ENCODE measurements at places on chromosomes 16 and 17. TPM values are rescaled to one million over a fixed set of nuclear protein-coding genes. Genes with fewer than 3 reads are reported as not detected.
A peak's percentile ranks its signal among the peaks of the same experiment; 100 is the strongest.

GRCh38 chr17:10620823-10621222 is 36.3 kb downstream of the MYH3 start:
- no peaks in the 10 kb centered on the region for H3K27me3 ChIP-seq
- no peaks in the 10 kb centered on the region for H3K4me1 ChIP-seq
- H3K27ac ChIP-seq, result no peak overlapping the region
- no peaks in the 10 kb centered on the region for H3K36me3 ChIP-seq
- DNase-seq, result no peak

DNA sequence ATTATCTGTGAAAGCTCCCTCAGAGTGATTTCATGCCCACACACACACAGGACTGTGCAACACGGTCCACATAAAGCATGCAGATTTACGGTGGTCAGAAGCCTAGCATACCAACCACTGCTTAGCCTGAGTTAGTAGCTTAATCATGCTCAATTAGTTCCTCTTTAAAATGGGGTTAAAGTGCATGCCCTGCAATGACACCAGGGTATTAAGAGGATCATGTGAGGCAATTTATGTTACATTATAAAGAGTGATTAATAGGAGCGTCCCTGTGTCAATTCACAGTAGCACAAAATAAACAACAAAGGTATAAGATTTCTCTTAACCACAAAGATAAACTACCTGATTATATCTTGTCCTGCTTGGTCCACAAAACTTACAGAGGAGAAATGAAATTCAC is 39.8 kb downstream of the C17orf67 start:
- no peak overlapping the region for H3K4me3 ChIP-seq
- H3K27ac ChIP-seq, result no peak overlapping the region
- no peaks in the 10 kb centered on the region for H3K27me3 ChIP-seq

STAC2 gene
- 0.20 TPM for total RNA-seq

PLCD3 gene
- 45.7 TPM for total RNA-seq

DNA sequence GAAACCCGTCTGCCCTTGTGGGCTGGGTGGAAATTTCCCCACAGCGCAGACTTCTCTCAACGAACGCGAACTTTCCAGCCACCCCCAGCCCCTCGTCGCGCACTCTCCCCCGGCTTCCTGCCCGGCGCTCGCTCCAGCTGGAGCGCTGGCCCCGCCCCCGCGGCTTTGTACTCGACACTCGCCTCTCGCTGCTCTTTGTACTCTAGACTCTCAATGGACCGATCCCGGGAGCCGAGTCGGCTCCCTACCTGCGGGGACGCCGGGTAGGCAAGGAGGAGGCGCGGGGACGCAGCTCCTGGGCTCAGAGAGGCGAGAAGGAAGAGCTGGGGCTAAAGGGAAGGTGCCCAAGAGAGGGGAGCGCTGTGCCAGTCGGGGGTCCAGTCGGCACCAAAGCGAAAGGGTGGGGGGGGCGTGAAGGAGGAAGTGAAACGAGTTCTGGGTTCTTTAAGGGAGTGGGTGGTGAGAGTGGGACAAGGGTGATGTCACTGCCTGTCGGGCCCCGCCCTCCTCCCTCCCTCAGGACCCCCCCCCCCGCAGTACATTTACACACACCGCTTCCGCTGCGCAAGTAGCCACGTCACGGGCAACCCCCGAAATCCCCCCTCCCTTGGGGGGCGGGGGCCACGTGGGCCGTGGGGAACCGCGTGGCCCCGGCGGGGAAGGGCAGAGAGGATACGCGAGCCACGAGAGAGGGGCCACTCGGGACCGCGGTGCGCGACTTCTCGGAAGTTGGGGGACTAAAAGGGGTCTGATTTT is 9.7 kb downstream of the KDM6B start:
- peak; percentile 59 for DNase-seq
- peak overlapping the region; percentile 97 for H3K27ac ChIP-seq
- peak overlapping the region; percentile 63 for H3K4me3 ChIP-seq
- peaks cover 14% of the 10 kb centered on the region for H3K36me3 ChIP-seq
- no peaks in the 10 kb centered on the region for H3K27me3 ChIP-seq
- peaks cover 17% of the 10 kb centered on the region for H3K4me1 ChIP-seq

CACNG3 gene
- total RNA-seq, result not detected

GRCh38 chr17:83160443-83161297 is 81.3 kb downstream of the METRNL start:
- no peaks in the 10 kb centered on the region for H3K27me3 ChIP-seq
- no peaks in the 10 kb centered on the region for H3K36me3 ChIP-seq
- peaks cover 4% of the 10 kb centered on the region for H3K4me1 ChIP-seq
- H3K4me3 ChIP-seq, result no peak overlapping the region
- no peak for DNase-seq

GRCh38 chr17:43398724-43399595 is at the start of gene ARL4D:
Gene ARL4D (plus strand): TSS chr17:43398993. CDS start chr17:43399733, 740 bp downstream.
- H3K36me3 ChIP-seq, result no peaks in the 10 kb centered on the region
- peak within 1 kb of the TSS; percentile 71 for H3K4me3 ChIP-seq
- peak; percentile 92 for DNase-seq
- H3K4me1 ChIP-seq, result no peaks in the 10 kb centered on the region

DNA sequence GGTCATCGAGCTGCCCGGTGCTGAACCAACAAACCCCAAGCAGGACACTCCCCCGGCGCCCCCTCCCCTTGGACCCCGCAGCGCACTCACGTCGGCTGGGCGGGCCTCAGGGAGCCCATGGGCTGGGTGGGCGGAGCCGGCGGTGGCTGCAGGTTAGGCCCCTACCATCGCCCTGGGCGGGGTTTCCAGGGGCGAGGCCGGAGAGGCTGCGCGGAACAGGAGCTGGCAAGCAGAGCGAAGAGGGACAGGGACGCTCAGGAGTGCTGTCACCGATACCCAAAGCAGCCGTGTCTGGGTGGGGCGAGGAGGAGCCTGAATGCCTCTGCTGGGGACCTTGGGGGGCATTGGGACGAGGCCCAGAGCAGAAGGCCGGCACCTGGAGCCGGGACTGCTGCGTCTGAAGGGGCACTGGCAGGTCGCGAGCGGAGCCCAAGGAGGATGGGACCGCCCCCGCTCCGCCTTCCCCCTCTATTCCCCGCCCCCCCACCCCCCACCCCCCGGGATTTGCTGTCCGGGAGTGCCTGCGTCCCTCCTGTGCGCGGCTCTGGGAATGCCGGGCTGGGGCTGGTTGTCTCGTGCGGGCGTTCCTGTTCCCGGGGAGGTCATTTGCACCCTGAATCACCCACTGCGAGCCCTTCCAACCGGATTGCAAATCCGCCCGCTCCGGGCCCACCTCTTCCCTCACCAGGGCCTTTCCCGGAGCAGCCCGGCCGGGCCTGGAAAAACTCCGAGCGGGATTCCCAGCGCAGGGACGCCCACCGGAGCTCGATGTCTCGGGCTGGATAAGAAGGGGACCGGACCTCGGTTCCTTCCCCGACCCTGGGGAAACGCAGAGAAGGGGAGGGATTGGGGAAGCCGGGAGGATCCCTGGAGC is 902 bp downstream of the ARHGAP27 start:
- peaks cover 57% of the 10 kb centered on the region for H3K4me1 ChIP-seq
- H3K27me3 ChIP-seq, result peaks cover 53% of the 10 kb centered on the region
- peak overlapping the region; percentile 25 for H3K4me3 ChIP-seq
- no peaks in the 10 kb centered on the region for H3K36me3 ChIP-seq
- no peak for DNase-seq

DNA sequence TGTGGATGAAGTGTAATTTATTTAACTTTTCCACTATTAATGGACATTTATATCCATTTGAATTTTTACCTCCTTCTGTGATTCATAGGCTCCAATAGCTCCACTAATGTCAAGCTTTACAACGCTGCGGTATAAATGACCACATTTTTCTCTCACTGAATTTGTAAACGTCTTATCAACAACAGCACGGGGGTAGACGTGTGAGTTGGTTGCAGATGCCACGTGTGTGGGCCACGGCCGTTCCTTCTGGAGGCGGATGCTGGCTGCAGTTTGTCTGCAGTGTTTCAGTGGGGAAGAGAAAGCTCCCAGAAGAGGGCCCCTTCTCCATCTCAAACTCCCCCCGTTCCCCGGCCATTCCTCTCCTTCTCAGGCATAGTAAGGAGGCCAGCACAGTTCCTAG is 68.2 kb upstream of the XYLT1 start:
- no peaks in the 10 kb centered on the region for H3K4me1 ChIP-seq
- no peak overlapping the region for H3K4me3 ChIP-seq
- no peaks in the 10 kb centered on the region for H3K27me3 ChIP-seq
- no peak for DNase-seq

- H3K27ac ChIP-seq, result no peak overlapping the region
- peaks cover 17% of the 10 kb centered on the region for H3K27me3 ChIP-seq
- peaks cover 5% of the 10 kb centered on the region for H3K4me1 ChIP-seq
- peaks cover 6% of the 10 kb centered on the region for H3K36me3 ChIP-seq
- no peak for DNase-seq
- no peak overlapping the region for H3K4me3 ChIP-seq
Measured at GRCh38 chr17:31386542-31387075, 4.9 kb upstream of the RAB11FIP4 start.

GRCh38 chr16:13453938-13454553 is 465.9 kb upstream of the ERCC4 start:
- no peak overlapping the region for H3K27ac ChIP-seq
- H3K27me3 ChIP-seq, result no peaks in the 10 kb centered on the region
- H3K36me3 ChIP-seq, result no peaks in the 10 kb centered on the region
- no peak overlapping the region for H3K4me3 ChIP-seq
- DNase-seq, result no peak

- DNase-seq, result no peak
- H3K4me1 ChIP-seq, result peaks cover 8% of the 10 kb centered on the region
- H3K36me3 ChIP-seq, result no peaks in the 10 kb centered on the region
Measured at GRCh38 chr16:68362947-68363657, 52.3 kb downstream of the PRMT7 start.

- no peak for DNase-seq
- no peaks in the 10 kb centered on the region for H3K36me3 ChIP-seq
- H3K4me1 ChIP-seq, result no peaks in the 10 kb centered on the region
- no peak overlapping the region for H3K27ac ChIP-seq
Measured at GRCh38 chr17:48484256-48484655, 46.6 kb downstream of the HOXB1 start.

DNA sequence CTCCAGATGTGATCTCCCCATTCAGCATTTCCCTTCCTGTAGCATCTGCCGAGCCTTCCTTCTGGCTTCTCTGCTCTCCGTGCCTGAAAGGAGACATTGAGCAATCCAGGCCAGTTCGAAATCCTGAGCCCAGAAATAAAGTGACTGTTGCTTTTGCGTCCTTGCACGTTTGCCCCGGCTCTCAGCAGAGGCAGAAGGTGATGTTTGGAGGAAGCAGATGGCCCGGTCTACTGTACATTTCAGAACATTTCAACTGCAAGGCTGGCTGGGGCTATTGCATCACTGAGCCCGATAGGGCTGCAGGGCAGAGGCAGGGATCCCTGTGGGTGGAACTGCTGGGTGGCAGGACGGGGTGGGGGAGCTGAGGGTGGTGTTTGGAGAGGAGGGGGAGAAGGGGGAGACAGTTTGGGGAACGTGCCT is 29.4 kb downstream of the IRF8 start:
- no peaks in the 10 kb centered on the region for H3K4me1 ChIP-seq
- no peak overlapping the region for H3K4me3 ChIP-seq
- no peaks in the 10 kb centered on the region for H3K27me3 ChIP-seq
- no peaks in the 10 kb centered on the region for H3K36me3 ChIP-seq

DNA sequence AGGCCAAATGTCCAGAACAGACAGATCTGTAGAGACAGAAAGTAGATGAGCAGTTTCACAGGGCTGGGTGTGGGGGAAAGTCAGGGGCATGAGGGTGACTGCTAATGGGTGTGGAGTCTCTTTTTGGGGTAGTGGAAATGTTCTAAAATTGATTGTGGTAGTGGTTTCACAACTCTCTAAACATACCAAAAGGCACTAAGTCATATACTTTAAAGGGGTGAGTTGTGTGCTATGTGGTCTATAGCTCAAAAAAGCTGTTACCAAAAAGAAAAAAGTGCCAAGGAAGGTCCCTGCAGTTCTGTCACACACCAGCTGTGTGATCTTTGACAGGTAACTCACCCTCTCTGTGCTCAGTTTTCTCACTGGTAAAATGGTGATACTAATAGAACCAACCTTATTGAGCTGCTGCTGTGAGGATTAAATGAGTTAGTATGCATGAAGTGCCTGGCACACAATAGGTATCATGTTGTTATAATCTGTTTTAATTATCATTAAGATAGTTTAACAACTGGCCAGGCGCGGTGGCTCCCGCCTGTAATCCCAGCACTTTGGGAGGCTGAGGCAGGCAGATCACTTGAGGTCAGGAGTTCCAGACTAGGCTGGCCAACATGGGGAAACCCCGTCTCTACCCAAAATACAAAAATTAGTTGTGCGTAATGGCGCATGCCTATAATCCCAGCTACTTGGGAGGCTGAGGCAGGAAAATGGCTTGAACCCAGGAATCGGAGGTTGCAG is 10.3 kb downstream of the ITGAX start:
- H3K4me1 ChIP-seq, result no peaks in the 10 kb centered on the region
- H3K27me3 ChIP-seq, result no peaks in the 10 kb centered on the region
- no peak for DNase-seq
- no peak overlapping the region for H3K4me3 ChIP-seq
- no peaks in the 10 kb centered on the region for H3K36me3 ChIP-seq

CLEC10A gene
- total RNA-seq, result 9.0 TPM

GRCh38 chr16:17499223-17499902 is 28.6 kb upstream of the XYLT1 start:
- H3K36me3 ChIP-seq, result no peaks in the 10 kb centered on the region
- H3K27ac ChIP-seq, result no peak overlapping the region
- H3K4me3 ChIP-seq, result no peak overlapping the region
- H3K27me3 ChIP-seq, result no peaks in the 10 kb centered on the region
- DNase-seq, result no peak
- H3K4me1 ChIP-seq, result no peaks in the 10 kb centered on the region

DNA sequence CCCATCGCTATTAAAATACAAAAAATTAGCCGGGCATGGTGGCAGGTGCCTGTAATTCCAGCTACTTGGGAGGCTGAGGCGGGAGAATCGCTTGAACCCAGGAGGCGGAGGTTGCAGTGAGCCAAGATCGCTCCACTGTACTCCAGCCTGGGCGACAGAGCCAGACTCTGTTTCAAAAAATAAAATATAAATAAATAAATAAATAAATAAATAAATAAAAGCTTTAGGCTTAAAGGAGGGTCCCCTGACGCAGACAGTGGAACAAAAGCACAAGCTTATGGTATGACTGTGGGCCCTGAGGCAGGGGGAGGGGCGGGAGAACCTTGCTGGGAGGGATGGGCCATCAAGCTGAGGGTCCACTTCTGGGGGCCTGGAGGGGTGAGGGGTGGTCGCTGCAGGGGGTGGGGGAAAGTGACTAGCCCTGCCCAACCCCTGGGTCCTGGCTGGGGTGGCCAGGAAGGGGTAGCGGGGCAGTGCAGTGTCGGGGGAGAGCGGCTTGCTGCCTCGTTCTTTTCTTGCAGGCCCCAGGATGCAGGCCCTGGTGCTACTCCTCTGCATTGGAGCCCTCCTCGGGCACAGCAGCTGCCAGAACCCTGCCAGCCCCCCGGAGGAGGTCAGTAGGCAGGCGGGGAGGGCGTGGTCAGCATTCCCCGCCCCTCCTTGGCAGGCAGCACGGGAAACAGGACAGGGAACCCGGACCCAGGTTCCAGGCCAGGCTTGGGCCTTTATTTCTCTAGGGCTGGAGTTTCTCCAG is 4.7 kb downstream of the SERPINF1 start:
- H3K4me3 ChIP-seq, result no peak overlapping the region
- peaks cover 31% of the 10 kb centered on the region for H3K36me3 ChIP-seq

KRT12 gene
- total RNA-seq, result not detected

KRT25 gene
- total RNA-seq, result 0.39 TPM

BICDL2 gene
- not detected for total RNA-seq

KCNH6 gene
- total RNA-seq, result not detected

GRCh38 chr16:54174201-54174600 is 112.4 kb downstream of the IRX3 start:
- H3K27me3 ChIP-seq, result no peaks in the 10 kb centered on the region
- H3K4me3 ChIP-seq, result no peak overlapping the region
- H3K4me1 ChIP-seq, result no peaks in the 10 kb centered on the region
- H3K36me3 ChIP-seq, result no peaks in the 10 kb centered on the region
- no peak overlapping the region for H3K27ac ChIP-seq
- no peak for DNase-seq

GRCh38 chr17:8994319-8994718 is 27.0 kb upstream of the NTN1 start:
- no peak overlapping the region for H3K4me3 ChIP-seq
- no peak for DNase-seq
- H3K27ac ChIP-seq, result no peak overlapping the region
- H3K4me1 ChIP-seq, result no peaks in the 10 kb centered on the region
- H3K27me3 ChIP-seq, result no peaks in the 10 kb centered on the region
- H3K36me3 ChIP-seq, result no peaks in the 10 kb centered on the region

Measured in tibial nerve (tissue), 4 donors.